Esophagus squamous epithelium (tissue), 5 donors: ENCODE measurements at places on chromosomes 2 and 18.

DNA sequence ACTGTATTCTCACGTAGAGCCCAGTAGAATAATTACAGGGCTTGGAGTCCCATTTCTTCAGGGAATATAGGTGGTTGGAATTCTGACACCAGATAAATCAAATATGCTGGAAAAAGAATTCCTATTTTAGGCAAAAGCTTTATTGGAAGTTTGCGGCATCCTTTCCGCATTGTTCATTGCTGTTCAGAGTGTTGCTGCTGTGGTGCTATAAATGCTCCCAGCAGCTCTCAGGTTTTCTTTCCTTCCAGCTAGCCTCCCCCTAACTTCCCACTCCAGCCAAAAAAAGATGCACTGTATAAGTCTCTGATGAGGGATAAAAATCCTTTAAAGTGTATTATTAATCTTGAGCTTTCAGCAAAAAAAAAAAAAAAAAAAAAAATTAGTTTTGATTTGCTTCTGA is 25.5 kb upstream of the POLR1B start:
- DNase-seq, result no peak

- DNase-seq, result no peak
These were observed 350.5 kb downstream of the KIAA1328 start for GRCh38 chr18:37179384-37179783.

- DNase-seq, result no peak
These were observed 87.0 kb downstream of the GBX2 start for GRCh38 chr2:236081171-236081570.

DNA sequence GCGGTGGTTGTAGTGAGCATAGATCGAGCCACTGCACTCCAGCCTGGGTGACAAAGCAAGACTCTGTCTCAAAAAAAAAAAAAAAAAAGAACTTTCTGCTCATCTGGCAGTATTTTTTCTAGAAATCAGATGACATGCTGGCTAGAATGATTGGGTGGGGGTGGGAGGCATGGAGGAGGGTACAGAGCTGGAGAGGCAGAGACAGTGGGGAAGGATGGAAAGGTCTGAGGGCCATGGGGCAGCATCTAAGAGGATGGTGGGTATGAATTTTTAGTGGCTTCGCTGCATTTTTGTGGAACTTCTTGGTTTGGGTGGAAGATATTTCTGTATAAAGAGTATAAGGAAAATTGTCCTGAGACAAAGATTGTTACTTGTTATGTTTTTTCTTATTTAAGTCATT is 23.3 kb downstream of the ARMC9 start:
- no peak for DNase-seq

DNA sequence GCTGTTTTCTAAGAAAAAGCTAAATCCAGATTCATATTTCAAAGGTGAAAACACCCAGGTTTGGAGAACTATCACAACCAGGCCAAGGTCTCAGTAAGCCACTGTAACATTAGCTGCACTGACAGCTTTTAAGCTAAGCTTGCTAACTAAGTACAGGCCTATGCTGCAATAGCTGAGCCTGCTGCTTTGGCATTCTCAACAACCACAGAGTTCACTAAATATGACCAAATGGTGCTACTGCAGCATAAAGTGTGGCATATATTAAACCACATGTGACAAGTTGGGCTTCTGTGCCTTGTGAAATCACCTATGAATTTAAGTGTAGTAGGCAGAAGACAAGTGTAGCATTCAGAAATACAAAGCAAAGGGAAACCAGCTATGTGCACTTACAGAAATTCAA is 206.7 kb downstream of the TCF4 start:
- DNase-seq, result no peak

DNA sequence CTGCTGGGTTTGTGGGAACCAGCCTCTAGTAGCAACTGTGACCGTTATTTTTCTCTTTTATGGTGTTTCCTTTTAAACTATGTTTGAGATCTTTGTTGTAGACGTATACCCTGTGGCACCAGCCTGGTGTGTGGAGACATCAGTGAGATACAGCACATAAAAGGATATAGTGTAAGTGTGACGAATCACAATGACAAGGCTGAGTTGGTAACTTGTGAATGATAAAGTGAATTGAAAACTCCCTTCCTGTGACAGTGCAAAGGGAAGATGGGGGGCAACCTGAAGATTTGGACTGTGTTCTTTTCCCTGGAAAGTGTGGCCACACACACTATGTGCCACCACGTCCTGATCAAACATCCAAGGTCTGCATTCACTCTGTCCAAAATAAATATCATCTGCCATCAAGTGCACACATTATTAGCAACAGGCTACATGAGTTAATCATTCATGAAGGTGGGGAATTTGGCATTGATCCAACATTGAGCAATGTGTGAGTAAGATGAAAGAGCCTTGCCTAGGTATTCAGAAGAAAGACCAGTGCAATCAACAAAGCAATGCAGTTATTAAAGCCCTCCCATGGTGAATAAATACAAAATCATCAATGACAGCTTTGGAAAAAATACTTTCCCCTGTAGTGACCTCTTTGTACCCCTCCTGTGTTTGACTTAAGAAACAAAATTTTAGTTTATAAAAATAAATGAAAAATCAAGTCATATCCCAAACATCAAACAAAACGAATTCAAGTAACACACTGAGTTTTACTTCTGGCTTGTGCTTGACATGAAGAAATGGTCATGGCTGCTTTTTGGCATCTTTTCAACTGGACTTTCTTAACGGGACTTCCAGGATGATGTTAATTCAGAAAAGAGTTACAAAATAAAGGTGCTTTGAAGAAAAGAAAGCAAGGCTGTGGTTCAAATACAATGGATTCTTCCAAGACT is 1280.5 kb upstream of the ZEB2 start:
- no peak for DNase-seq

DNA sequence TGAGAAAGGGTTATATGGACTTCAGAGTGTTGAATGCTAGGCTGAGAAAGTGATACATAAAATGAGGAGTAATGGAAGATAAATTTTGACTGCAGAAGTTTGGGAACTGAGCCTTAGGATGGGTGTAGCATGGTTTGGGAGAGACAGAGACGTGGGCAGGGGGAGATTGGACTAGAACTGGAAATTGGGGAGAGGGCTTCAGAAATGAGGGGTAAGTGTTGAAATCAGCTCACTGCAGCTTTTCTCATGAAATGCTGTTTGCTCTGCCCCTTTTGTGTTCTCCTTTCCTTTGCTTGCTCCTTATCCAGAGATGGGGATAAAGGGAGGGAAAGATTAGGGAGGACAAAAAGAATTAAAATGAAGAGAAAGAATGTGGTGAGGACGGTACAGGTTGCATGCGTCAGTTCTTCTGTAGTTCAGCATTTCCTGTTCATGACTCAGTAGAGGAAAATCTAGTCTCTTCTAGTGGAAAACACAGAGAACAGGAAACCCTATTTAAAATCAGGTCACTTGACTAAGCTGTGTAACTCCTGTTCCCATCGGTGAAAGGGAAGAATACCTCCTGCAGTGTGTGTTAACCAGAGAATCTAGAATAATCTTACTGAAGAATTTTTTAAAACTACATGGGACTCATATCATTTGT is 105.6 kb downstream of the CRIM1 start:
- DNase-seq, result no peak

GRCh38 chr2:10242451-10242850 is 60.3 kb upstream of the HPCAL1 start:
- DNase-seq, result no peak

DNA sequence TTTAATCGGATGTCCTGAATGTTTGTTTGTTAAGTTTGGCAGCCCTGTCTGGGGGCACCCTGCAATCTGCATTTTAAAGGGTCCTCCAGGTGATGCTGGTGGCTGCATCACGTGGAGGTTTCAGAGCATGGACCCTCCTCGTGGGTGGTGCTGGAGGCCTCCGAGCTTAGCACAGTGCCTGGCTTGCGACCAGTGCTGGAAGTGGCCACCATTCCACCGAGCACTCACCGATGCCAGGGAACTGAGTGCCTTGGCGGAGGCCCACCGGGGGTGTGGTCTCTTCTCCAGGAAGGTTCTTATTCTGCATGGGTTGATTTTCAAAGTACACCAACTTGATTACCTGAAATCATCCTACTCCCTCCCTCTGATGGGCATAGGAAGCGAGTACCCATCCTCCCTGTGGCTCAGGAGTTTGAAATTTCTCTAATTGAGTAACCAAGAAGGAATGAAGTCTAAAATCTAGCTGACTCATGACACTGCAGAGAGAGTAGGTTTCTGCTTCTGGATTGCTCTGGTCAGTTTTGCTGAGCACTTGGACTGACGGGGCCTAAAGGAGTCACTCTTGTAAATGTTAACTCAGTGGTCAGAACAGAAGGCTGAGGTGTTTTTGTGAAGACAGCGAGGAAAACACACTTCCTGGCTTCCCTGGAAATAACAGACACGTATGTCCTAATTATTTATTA is 58.1 kb upstream of the SLC66A3 start:
- DNase-seq, result no peak

GRCh38 chr18:58928386-58928785 is 63.7 kb downstream of the ZNF532 start:
- DNase-seq, result no peak

- no peak for DNase-seq
These were observed 22.1 kb downstream of the MTX2 start for GRCh38 chr2:176291335-176291734.

DNA sequence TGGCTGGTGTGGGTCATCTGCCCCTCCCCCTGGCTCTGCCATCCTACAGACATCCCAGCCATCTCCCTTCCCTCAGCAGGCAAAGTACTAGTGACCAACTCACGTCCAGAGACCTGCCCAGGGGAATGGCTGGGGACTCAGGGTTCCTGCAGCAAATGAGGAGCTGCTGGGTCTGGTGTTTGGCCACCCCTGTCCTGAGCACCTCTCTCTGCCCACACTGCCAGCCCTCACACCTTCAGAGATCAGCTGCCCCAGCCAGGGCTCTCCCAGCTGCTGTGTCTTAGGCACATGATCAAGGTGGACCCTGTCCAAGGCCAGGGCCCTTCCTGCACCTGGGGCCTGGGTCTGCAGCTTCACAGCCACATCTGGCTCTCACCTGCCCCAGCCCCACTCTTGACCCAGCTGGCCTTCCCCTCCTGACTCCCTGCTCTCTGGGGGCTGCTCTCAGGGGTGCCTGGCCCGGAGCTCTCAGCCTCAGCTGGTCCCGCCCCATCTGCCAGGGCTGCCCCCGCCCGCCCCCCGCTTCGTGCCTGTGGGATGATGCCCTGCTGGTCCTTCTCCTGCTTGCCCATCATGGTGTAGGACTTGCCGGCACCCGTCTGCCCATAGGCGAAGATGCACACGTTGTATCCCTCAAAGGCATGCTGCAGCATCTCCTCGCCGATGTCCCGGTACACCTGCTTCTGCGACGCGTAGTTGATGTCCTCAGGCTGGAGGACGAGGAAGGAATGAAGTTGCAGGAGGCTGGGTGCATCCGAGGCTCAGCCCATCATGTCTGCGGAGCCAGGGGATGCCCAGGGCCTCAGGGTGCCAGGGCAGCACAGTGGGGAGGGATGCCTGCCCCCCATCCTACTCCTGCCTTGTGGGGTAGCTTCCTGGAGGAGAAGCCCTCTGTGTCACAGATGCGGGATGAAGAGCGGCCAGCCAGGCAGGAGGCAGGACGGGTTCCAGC is 32.2 kb downstream of the KIF1A start:
- DNase-seq, result no peak

DNA sequence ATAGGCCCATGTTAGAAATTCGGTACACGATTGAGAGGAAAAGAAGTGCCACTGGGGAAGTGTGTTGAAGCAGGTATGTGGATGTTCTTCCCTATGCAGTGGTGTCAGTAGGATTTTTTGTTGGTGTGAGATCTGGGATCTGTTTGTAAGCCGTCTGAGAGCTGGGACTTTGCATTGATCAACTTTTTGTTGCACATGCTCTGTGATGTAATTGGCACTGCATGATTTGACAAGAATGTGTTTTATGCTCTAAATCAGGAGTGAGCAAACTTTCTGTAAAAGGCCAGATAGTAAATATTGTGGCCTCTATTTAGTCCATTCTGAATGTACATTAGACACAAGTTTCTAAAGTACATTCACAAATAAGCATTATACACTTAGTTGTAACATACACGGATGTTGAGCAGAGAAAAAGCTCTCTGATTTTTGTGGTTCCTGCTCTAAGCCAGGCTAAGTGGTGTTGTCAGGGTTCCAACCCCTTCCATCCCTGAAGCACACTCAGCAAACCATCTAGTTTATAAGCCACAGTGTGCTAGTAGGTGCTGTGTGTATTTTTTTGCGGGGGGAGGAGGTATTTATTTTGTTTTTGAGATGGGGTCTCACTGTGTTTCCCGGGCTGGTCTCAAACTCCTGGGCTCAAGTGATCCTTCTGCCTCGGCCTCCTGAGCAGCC is 235.6 kb downstream of the NEDD4L start:
- DNase-seq, result no peak
